Pancreas (tissue), 10 donors: ENCODE measurements at places on chromosomes 12 and 14. TPM values are rescaled to one million over a fixed set of nuclear protein-coding genes. Genes with fewer than 3 reads are reported as not detected.

DNA sequence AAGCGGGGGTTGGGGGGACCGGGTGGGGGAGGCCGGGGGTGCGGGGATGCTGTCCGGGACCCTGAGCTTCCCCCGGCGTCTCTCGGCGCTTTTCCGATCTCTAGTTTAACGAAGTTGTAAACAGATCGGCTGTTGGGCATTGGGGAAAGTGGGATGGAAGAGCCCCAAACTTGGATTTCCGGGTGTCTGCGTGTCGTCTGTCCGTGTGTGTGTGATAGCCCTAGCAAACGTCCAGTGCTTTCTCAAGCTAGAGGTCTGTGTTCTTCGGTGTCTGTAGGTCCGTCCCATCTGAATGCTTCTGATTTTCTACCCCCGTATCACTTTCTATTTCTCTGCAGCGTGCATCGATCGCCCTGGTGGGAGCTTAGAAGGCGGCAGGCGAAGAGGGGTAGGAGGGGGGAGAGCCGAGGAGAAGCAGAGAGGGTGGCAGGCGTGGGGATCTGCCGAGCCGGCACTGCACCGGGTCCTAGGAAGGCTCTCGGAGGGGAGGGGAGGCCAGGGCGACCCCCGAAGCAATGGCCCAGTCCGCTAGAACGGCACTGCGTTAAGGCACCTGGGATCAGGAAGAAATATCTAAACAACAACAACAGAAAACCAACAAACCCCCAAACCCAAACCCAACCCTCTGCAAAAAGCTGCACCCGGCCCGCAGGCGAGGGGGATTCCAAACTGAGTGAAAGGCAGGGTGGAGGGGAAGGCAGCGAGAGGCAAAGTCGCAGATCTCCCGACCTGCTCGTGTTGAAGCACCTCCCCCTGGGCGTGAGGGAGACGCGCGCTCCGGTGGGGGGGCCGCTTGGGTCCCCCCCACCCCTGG, 1.0 kb downstream of the KCNA1 start:
- DNase-seq, result no peak

DNA sequence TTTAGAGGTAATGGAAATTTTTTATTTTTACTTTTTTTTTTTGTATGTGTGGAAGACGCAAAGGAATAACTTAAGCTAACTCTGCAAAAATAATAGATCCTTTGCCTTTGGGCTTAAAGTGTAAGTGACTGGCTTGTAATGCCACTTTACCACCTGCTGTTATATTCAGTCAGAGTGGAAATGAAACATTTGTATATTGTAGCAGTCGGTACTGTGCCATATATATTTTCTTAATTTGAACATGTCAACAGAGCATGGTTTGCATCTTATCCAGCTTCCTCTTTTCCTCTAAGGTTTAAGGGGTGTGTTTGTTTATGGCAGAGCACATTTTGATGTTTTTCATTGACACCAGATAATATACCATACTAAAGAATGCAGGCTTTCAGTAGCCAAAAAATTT, 176.6 kb downstream of the TRHDE start:
- DNase-seq, result no peak

SOAT2 gene
- total RNA-seq, result 0.09 TPM

- peak; percentile 58 for DNase-seq
Measured at GRCh38 chr14:56137849-56138248, 19.6 kb downstream of the PELI2 start.
